ENCODE measurements at places on chromosomes 7 and 10.
A peak's percentile ranks its signal among the peaks of the same experiment; 100 is the strongest.

GRCh38 chr7:2102375-2102723, 130.4 kb downstream of the MAD1L1 start:
- no peak for DNase-seq

- no peak for DNase-seq
Measured at GRCh38 chr7:29209745-29210144, 15.2 kb downstream of the CHN2 start.

GRCh38 chr10:117131376-117132327, 6.4 kb downstream of the VAX1 start:
- DNase-seq: no peak

DNA sequence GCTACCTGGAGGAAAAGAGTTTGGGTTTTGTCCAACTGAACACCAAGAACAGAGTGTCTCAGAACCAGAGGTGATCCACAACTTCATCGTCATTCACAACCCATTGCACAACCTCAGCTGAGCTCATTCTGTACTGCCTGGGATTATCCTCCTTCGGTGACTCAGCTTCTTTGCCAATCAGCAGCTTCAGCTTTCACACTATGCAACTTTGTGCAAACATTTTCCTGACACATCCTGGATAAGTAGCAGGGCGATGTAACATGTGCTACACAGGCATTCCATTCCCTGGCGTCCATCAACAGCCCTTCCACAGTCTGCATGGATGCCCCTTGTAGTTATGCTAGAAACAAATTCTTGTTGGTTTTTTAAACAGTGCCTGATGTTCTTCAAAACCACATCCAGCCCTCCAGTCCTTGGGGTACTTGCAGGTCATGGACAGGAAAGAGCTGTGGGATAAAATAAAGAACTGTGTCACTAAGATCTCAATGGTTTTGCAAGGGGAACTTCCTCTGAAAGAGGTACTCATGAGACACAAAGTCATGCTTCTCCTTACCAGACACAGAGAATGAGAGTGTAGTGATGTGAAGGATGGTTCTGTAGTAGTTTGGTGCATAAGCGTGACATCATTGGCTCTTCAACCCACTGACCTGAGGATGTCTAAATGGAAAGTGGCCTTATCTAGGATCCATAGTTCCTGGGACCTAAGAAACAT, 478.5 kb downstream of the KIF20B start:
- DNase-seq: no peak

GRCh38 chr10:95505641-95506040, 55.5 kb downstream of the SORBS1 start:
- DNase-seq: no peak

- no peak for DNase-seq
Measured at GRCh38 chr7:52569151-52569550, 466.3 kb upstream of the POM121L12 start.

- no peak for DNase-seq
Measured at GRCh38 chr10:124152139-124153022, 59.0 kb upstream of the CHST15 start.

DNA sequence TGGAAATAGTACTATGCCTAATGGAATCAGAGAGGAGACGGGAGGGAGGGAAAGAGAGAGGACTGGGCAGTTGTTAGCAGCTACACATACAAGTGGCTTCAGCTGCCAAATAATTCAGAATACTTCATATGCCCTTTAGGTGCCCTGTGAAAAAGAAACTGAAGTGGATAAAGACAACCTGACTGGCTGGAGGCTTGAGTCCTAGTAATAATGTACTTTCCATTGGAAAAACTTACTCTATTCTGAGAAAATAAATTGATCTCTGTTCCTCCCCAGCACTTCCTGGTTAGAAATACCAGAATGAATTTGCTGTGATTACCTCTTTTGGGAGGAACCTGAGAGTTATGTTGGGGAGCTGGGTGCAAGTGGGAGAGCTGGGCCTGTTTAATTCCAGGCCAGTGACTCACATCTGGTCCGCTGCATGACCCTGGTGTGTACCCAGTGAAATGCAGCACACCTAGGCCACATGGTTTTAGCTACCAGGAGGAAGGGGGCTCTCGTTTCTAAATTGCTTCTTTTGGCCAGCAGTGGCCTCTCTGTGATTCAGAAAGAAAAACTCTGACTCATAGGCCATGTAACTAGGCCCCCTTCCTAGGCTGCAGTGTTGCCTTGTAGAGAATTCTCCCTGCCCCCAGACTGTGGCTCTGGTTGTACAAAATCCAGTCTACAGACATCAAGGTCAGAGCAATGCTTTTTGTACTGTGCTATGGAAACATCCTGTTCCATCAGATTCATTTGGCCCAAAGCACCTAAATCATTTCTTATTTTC, 6.5 kb downstream of the AGFG2 start:
- DNase-seq: peak; percentile 40

DNA sequence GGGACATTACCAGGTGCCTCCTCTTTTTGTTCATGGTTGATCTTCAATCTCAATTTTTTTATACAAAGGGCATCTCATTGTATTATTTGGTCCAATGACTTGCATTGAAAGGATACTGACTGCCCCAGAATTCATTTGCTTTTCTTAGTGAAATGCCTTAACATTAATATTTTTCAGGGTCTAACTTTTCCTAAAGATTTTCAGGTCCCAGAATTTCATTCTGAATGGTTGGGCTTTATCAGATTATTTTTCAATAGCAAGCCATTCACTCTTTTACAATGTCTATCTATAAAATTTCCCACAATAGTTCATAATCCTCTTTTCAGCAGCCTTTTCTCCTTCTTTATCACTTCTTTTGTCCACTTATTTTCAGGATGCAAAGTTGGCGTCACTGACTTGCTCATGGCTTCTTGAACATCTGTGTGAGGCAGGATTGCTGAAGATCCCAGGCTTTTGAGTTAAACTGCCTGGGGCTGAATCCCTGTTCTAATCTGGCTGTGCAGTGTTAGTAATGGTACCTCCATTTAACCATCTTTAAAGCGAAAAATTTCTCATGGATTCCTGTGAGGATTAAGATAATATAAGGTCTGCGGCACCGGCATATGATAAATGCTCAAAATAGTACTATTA, 131.7 kb upstream of the HDAC9 start:
- DNase-seq: no peak

GRCh38 chr7:98555403-98555802, 61.7 kb upstream of the NPTX2 start:
- DNase-seq: no peak

DNA sequence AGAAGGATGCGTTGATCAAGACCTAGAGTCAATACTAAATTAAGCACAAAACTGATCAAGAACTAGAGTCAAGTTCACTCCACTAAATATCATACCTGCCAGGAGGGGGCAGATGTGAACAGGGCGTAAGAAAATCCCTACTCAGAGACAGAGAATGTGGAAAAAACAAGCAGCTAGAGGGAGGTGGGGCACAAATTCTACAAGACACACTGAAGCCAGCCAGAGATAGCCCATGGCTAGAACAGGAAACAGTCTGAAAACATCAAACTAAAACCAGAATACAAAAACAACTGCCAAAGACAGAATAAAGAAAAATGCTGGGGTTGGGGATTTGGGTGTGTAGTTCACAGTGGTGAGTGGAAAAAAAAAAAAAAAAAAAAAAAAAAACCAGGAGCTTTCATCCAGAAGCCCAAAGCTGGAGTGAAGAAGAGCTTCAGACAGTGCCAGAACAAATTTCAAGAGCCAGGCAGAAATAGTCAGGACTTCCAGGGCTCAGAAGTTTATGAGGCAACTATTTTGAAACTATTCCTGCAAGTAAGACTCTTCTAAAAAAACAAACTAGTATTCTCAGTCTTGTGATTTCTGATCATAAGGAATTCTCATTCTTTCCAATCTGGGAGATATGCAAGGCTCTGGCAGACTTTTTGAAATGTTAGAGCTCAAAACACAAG, 118.3 kb downstream of the CCDC71L start:
- DNase-seq: peak; percentile 78

DNA sequence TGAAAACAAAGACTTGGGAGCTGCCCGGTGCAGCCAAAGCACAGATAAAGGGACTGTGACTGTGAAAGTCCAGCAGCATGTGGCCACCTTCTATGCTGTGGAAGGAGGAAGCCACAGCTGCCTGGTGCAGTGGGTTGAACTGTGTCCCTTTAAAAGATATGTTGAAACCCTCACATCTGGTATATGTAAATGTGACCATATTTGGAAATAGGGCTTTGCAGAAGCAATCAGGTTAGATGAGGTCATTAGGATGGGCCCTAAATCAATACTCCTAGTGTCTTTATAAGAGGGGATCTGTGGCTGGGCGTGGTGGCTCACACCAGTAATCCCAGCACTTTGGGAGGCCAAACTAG, 136.9 kb downstream of the GLI3 start:
- DNase-seq: no peak

GRCh38 chr7:143284591-143285469, at the start of gene TMEM139:
Gene TMEM139 (plus strand): TSS chr7:143284958. CDS start chr7:143285958, 1,000 bp downstream.
- DNase-seq: no peak

DNA sequence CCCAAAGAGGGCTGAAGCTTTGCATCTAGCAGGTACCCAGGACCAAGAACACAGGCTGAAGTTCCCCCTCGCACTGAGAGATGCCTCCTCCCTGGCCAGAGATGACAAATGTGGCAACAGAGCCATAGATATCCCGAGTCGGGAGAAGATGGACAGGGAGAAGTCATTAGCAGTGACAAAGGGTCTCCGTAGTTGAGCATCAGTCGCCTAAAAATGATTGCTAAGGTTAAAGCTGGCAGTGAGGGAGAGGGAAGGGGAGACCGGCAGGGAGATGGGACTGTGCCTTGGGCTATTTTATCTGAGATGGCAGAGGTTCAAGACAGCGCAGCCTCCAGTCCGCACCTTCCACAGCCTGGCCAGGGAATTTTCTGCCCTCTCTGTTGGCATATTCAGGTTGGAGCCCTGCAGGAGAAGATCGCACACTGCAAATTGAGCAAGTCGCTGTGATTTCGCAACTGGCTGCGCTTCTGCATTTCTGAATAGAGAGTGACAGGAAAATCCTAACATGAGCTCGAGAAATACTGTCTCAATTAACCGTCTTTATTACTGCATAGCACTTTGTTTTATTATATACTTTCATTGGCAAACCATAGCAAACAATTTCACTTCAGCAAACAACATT, 238.9 kb upstream of the GPR26 start:
- DNase-seq: no peak

GRCh38 chr7:4190010-4190981, 491.8 kb upstream of the FOXK1 start:
- no peak for DNase-seq

Data from DMS 273 treated with DMSO at 0.1 percent for 48 hours (cell line).